ENCODE measurements at places on chromosomes 7 and 10. TPM values are rescaled to one million over a fixed set of nuclear protein-coding genes. Genes with fewer than 3 reads are reported as not detected.

GRCh38 chr7:123070702-123071286 is 75.3 kb upstream of the TAS2R16 start:
- DNase-seq = no peak

DNA sequence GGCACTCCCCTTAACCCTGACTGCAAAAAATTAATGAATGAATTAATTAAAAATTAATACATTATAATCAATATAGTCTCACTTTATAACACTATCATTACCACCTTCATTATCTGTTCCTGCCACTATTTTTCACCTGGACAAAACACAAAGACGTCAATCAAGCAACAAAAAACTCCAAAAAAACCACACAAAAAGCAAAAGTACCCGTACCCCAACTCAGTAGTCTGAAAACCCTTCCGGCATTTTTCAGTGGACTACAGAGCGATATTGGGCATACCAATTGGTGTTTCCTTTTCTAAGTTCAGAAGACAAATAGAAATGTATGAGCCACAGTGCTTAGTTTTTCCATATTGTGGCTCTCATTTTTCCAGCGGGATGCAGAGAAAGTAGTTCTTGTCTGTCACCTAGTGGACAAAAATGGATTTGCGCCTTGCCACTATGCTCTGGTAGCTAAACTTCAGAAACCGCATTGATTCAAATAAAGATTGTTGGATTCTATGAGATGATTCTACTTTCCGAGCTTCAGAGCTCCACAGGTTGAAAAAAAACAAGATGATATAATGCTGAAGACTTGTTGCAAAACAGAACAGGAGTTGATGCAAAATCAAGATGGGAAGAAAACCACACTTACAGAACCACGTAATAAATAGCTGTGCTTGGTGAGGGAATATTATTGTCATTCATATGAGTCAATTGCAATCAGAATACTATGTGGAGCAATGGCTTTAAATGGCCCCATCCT is 50.6 kb upstream of the ITGB1 start:
- peak; percentile 79 for DNase-seq

DNA sequence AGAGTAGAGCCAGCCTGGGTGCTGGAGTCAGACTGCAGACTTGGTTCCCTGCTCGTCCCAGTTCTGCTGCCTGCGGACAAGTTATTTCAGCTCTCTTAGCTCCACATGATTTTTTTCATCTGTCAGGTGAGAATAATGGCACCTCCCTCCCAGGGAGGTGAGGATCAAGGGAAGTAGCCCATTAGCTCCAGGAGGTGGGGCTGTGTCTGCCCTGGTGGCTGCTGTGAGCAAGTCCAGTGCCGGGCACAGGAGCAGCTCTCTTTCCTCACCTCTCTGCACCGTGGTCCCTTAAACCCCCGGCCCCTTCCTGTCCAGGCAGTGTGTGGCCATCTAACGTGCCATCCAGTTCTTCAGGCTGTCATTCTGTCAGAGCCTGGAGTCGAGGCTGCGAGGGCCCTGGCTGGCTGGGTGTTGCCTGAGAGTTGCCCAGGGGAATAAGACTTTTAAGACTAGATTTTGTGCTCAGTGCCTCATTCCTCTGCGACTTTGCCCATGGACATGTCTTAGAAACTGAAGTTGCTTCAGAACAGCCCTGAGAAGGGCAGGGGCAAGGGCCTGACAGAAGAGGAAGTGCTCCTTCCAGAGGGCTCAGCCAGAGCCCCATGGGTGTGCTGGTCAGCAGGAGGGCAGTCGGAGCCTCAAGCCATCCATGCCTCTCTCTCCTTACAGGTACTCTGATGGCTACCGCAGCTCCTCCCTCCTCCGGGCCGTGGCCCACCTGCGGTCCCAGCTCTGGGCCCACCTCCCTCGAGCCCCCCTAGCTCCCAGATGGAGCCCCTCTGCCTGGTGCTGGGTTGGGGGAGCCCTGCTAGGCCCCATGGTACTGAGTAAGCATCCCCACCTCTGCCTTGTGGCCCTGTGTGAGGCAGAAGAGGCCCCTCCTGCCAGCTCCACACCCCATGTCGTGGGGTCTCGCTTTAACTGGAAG is 5.0 kb downstream of the ABCB8 start:
- DNase-seq = no peak

Gene MYH16
- not detected for total RNA-seq

DNA sequence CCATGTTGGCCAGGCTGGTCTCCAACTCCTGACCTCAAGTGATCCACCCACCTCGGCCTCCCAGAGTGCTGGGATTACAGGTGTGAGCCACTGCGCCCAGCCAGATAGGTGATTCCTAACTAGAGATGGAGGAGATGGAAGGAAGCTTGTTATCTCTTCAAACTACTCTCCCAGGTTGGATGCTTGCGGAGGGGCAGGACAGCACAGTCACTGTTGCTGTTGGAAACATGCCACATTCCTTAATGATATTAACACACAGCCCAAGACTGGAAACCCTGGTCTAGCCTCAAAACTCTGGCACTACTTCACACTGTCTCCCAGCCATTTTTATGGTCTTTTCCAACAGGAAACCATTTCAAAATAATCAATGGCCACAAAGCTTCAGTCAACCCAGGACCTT is 468.8 kb upstream of the NRP1 start:
- no peak for DNase-seq
